ENCODE measurements at places on chromosomes 7 and 10.
A peak's percentile ranks its signal among the peaks of the same experiment; 100 is the strongest.

DNA sequence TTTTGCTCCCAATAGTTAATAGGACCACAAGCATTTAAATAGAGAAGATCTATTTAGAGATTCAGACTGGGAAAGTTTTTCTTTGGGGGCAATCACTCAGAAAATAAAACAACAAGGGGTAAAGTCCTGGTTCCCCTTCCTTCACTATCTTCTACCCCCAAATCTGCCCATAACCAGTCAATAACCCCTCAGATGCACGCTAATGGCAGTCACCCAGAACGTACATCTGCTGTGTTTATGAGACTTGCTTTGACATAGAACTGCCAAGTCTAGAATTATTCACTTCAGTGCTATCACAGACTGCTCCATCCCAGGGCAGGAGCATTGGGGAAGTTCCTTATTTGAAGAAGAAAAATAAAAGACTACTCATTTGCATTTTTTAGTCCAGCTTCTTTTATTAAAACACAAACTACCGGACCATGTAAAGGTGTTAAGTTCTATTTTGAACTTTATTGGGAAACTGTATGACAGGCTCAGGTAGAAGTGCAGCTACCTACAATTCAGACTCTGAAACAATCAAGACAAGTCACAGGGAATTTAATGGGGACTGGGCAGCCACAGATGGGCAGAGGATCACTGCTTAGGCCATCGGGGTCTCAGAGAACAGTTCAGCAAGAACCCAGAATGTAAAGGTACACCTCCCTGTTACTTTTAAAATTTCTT is 38.4 kb downstream of the ANK3 start:
- no peak overlapping the region for H3K4me3 ChIP-seq
- no peaks in the 10 kb centered on the region for H3K36me3 ChIP-seq
- H3K27ac ChIP-seq, result no peak overlapping the region
- no peaks in the 10 kb centered on the region for H3K27me3 ChIP-seq
- peaks cover 20% of the 10 kb centered on the region for H3K4me1 ChIP-seq

DNA sequence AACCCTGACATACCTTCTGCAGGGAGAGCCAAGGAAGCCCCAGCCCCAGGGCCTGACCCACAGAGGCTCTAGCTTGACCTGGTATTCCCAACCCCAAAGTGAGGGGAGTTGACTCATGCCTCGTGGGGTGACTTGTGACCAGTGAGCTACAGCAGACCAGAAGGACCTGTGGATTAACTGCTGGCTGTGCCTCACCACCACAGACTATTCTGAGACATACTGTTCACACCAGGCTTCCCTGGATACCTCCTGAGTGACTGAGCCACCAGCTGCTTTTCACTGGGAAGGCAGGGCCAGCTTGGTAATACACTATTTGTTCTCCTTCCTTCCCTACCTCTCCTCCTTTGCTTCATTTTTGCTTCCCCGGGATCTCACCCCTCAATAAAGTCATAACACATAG is 7.3 kb downstream of the PLXNA4 start:
- no peaks in the 10 kb centered on the region for H3K4me1 ChIP-seq
- no peaks in the 10 kb centered on the region for H3K36me3 ChIP-seq
- H3K27me3 ChIP-seq, result peaks cover 2% of the 10 kb centered on the region
- H3K27ac ChIP-seq, result no peak overlapping the region
- H3K4me3 ChIP-seq, result no peak overlapping the region

- H3K36me3 ChIP-seq, result no peaks in the 10 kb centered on the region
- no peak for DNase-seq
- H3K4me1 ChIP-seq, result peaks cover 10% of the 10 kb centered on the region
- no peak overlapping the region for H3K27ac ChIP-seq
- no peak overlapping the region for H3K4me3 ChIP-seq
Observed at GRCh38 chr10:14751921-14752320, 22.8 kb downstream of the FAM107B start.

DNA sequence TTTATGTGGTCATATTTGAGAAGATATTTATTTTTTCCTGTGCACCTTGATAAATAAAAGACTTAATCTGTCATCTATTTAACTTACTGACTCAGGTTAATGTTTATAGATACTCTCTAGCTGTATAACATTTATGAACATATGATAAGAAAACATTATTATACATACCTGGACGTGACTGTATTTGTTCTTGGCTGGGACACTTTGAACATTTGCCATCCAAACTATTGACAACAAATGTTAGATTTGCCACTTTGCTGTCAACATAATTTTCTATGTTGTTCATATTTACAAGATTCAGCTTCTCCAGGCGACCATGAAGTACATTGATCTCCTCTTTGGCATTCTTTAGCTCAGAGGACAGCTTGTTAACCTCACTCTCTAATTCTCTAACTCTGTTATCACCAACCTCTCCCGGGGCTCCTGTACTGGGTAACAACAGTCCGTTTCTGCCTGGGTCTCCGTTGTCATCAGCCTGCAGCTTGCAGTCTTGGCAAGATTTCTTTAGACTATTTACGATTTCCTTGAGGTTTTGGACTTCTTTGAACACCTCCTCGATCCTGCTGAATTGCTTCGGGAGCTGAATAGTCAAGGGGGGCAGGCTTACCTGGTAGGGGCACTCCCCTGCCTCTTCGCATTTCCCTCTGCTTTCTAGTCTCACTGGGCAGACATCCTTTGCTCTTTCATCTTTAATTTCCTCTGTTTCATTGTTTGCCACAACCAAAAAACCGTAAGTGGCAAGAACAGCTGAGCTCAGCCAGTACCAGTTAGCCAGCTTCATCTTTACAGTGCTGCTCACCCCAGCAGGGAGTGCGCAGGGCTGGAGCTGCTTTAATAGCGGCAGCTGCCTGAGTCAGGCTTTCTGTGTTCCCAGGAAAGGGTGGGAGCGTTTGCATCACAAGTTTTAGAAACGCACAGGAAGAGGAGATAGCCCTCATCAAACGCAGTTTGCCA is at the start of gene FGL2:
Gene FGL2 (minus strand): TSS at position 807 of the 954 bp plus-strand sequence. CDS start 26 bp downstream, at position 781.
- H3K4me1 ChIP-seq, result no peaks in the 10 kb centered on the region
- H3K27me3 ChIP-seq, result no peaks in the 10 kb centered on the region
- no peak for DNase-seq
- no peak within 1 kb of the TSS for H3K27ac ChIP-seq
- no peaks in the 10 kb centered on the region for H3K36me3 ChIP-seq
- no peak within 1 kb of the TSS for H3K4me3 ChIP-seq

DNA sequence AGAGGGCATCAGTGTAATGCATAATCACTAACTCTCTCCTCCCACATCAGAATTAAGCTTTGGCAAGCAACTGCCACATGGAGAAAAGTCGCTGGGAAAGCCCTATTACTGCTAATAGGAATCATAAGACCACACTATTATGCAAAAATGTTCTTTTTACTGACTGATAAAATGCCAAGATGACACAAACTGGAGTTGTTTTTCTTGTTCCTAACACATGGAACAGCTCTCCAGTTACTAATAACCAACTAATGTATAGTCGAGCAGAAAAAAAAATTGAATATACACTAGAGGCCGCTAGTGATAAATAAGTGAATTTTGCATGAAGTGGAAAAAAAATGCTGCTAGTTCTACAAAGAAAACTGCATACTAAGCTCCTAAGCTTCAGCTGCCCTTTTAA is 165.6 kb downstream of the TPK1 start:
- no peak overlapping the region for H3K4me3 ChIP-seq
- H3K27me3 ChIP-seq, result no peaks in the 10 kb centered on the region
- H3K27ac ChIP-seq, result no peak overlapping the region
- no peak for DNase-seq

GRCh38 chr7:143490717-143491306 is 13.1 kb downstream of the TAS2R41 start:
- H3K4me1 ChIP-seq, result peaks cover 17% of the 10 kb centered on the region
- peak; percentile 69 for DNase-seq

DNA sequence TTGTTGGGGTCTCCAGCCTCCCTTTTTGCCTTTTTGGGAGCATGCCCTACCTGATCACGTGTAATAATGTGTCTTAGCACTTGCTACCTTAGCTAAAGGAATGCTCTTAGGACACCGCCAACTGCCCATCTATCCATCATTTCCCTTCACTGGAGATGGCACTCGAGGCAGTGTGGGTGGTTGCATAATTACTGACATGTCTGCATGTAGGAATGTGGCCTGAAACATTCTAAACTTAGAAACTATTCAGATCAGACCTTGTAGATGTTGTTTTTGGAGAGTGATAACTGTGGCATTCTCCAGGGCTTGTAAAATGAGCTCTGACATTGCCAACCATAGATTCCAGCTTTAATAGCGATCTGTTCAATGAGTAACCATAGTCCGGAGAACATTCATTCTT is 365.8 kb downstream of the BBS9 start:
- H3K36me3 ChIP-seq, result no peaks in the 10 kb centered on the region
- DNase-seq, result no peak
- H3K27me3 ChIP-seq, result no peaks in the 10 kb centered on the region
- H3K4me1 ChIP-seq, result no peaks in the 10 kb centered on the region

DNA sequence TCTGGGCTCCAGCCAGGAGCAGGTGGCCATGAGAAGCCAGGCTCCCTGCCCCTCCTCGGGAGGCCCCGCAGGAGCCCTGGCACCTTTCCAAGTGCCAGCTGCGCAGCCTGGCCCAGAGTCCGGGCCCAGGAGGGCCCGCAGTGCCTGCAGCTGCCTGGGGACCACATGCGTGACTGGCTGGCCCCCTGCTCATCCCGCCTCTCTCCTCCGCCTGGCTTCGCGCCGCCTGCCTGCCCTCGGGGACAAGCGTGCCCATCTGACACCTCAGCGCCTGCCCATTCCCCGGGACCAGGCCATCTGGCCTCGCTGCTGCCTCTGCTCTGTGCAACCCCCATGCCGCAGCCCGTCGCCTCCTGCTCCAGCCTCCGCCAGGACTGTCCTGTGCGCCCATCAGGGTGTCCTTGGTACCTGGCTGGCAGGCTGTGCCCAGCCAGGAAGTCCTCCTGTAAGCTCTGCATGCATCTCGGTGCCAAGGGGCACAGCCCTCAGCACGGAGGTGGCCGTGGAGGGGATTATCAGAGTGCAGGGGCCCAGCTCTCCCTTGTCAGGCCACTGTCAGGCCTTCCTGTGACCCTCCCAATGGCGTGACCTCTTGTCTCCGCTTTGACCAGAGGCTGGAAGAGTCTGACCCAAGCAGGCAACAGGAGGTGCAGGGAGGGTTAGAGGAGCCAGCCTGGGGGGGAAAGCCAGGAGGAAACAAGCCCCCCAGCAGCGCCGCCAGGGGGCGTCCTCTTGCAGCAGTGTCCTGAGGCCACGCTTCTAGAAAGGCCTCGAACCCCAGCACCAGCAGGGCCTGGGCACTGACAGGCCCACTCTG is 50.5 kb downstream of the TMEM209 start:
- no peaks in the 10 kb centered on the region for H3K4me1 ChIP-seq
- no peak for DNase-seq
- no peaks in the 10 kb centered on the region for H3K36me3 ChIP-seq
- H3K4me3 ChIP-seq, result no peak overlapping the region
- H3K27ac ChIP-seq, result no peak overlapping the region
- H3K27me3 ChIP-seq, result no peaks in the 10 kb centered on the region

DNA sequence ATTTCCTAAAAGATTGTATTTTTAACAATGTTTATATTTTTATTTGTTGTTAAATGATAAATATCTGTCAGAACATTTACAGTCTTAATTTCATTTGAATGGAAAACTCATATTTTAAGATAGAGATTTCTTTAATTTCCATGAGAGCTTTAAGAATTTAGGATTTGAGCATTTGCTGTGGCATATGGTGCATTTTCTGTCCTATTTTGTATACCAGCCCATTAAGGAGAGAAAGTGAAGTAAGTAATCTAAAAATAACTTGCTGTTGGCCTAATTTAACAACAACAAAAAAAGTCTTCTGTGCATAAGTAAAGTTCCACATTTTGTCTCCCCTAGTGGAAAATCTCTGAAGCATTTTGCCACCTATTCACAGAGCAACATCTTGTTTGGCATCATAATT is 190.9 kb upstream of the PPP1R3A start:
- no peak overlapping the region for H3K4me3 ChIP-seq
- no peaks in the 10 kb centered on the region for H3K4me1 ChIP-seq
- no peaks in the 10 kb centered on the region for H3K27me3 ChIP-seq
- no peak overlapping the region for H3K27ac ChIP-seq
- no peaks in the 10 kb centered on the region for H3K36me3 ChIP-seq

DNA sequence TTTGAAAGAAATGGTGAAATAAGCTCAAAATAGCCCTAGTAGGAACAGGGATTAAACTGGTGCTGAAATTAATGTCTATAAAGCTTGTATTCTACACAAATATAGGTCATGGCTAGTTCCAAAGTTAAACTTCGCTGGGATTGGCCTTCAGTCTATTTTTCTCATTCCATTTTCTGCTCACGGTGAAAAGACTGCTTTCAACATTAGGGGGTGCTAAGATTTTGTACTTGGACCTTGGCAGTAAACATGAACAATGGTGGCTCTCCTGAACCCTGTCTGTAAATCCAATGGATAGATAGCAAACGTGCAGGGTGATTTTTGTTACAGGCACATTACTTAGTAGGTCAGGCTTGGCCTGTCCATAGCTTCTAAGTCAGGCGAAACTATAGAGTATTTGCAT is 36.0 kb upstream of the RSU1 start:
- H3K27me3 ChIP-seq, result no peaks in the 10 kb centered on the region
- no peak overlapping the region for H3K27ac ChIP-seq
- peak; percentile 12 for DNase-seq
- H3K36me3 ChIP-seq, result no peaks in the 10 kb centered on the region
- no peaks in the 10 kb centered on the region for H3K4me1 ChIP-seq
- no peak overlapping the region for H3K4me3 ChIP-seq

- no peaks in the 10 kb centered on the region for H3K4me1 ChIP-seq
- no peaks in the 10 kb centered on the region for H3K36me3 ChIP-seq
- H3K27me3 ChIP-seq, result no peaks in the 10 kb centered on the region
- no peak overlapping the region for H3K4me3 ChIP-seq
Observed at GRCh38 chr10:18157881-18158280, 17.7 kb downstream of the CACNB2 start.

DNA sequence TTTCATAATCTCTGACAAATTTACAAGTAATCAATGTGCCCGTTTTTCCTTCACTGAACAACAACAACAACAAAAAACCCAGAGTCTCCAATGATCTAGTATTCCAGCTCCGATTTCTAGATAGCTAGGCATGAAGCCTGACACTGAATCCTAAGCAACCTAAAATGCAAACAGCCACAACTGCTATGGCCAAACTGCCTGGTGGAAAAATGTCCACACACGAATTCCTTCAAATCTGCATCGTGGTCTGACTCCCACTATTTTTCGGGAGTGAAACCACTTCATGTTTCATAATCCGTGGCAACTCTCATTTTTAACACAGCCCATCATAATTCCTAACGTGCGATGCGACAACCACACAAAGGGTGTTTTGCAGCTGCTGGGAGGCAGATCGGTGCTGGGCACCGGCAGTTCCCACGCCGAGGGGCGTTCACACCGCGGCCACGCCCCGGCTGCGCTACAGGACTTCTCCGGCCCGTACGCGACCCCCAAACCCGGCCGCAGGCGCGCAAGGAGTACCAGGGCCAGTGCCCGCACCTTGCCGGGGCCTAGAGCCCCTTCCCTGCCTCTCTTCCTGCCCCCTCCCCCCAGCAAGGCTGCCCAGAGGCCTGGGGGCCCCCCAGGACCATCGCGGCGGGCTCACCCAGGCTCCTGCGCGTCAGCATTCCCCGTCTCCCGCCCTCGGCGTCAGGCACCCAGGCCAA is 814 bp downstream of the RUFY2 start:
- no peaks in the 10 kb centered on the region for H3K36me3 ChIP-seq
- H3K27ac ChIP-seq, result peak overlapping the region; percentile 97
- peaks cover 7% of the 10 kb centered on the region for H3K4me1 ChIP-seq
- peak overlapping the region; percentile 99 for H3K4me3 ChIP-seq
- peak; percentile 78 for DNase-seq

All from Caco-2 (cell line).